Stimulated activated CD4-positive, alpha-beta T cell treated with anti-CD3 and anti-CD28 coated beads, Interleukin-15, amount 100 ng/mL, for 1 hour (primary cell): ENCODE measurements at places on chromosomes 11 and 22.

DNA sequence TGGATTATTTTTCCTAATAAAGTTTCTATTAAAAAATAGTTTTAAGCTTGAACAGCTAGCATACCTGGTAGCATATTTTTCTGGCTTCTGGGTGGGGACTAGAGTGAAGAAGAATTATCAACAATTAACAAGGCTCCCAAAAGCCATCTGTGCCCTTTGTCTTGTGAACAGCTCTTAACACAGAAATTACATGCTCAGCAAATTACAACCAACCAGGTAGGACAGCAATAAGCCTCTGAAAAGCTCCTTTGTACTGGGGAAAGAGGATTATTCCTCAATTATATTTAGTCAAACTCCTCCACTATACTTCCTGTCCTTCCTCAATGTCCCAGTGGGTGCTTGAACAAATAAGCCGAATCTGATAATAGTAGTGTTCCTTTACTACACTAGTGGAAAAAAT lies 162.8 kb downstream of the RAB38 start:
- DNase-seq, result no peak

DNA sequence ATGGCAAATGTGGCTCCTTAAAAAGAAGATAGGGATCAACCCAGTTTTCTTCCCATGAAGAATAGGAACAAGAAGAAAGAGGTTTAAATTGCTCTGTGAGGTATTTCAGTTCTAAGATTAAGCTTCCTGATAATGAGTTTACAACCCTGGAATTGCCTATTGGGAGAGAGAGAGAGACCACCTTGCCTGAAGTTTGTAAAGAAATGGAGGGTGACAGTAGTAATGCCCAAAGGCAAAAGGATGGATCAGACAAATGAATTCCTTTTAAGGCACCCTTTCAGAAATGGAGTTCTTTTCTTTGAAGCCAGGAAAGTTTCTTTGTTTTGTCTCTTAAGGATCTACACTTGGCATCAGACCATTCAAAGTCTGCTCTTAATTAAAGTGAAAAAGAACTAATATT lies 74.3 kb downstream of the DDIAS start:
- DNase-seq, result no peak

GRCh38 chr22:27435844-27436576 lies 365.5 kb downstream of the MN1 start:
- no peak for DNase-seq

DNA sequence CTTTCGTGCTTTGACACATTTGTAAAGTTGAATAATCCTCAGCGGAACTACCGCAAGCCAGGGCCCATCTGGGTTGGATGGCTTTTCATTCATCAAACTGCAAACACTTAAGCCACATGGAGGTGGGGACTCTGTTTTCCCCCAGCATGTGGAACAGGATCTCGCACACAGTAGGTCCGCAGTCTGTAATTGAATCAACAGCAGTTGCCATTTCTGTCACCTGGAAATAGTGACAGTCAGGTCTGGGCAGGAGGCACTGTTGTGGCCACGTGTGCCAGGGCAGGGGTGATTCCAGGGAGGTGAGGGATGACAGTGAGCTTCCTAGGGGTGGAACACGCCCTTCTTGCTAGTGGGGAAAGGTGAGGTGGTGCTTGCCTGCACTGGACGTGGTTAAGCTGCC lies 50.7 kb upstream of the ANO1 start:
- no peak for DNase-seq

- DNase-seq, result no peak
Measured at GRCh38 chr11:127862406-127862805, 725.0 kb downstream of the ETS1 start.
